T-cell (primary cell): ENCODE measurements at places on chromosomes 1 and 21.
A peak's percentile ranks its signal among the peaks of the same experiment; 100 is the strongest.

DNA sequence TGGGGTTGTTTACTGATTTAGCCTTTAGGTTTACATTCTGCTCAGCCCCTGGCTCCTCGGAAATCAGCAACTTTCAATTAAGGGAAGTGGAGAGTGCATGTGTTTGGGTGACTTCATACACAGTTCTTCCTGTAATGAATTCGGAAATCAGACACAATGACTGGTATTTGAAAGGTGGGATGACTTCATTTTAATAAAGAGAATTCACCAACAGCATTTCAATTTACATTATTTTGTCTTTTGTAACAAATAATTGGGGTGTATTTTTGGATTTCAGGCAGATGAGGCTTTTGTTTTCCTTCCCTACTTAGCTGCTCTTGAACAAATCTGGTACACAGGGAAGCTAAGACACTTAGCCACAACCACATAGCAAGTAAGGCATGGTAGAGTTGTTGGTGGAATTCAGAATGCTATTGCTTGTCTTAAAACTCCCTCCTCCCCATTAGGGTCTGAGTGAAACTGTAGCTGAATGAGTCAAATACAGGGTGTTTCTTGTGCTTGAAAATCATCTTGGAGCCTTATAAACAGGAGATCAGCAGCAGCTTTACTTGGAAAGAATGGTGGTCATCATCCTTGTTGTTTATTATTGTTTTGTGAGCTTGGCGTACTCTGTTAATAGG lies 917 bp downstream of the STX12 start:
- no peaks in the 10 kb centered on the region for H3K27me3 ChIP-seq
- H3K27ac ChIP-seq = peak overlapping the region; percentile 91
- H3K36me3 ChIP-seq = no peaks in the 10 kb centered on the region
- DNase-seq = no peak

GRCh38 chr1:36866169-36866814 lies 168.0 kb downstream of the GRIK3 start:
- H3K4me1 ChIP-seq = no peaks in the 10 kb centered on the region
- H3K27me3 ChIP-seq = peaks cover 21% of the 10 kb centered on the region
- H3K36me3 ChIP-seq = no peaks in the 10 kb centered on the region
- no peak for DNase-seq

- no peak for DNase-seq
- no peak overlapping the region for H3K27ac ChIP-seq
- no peaks in the 10 kb centered on the region for H3K4me1 ChIP-seq
Measured at GRCh38 chr1:217443845-217444244, 187.0 kb downstream of the GPATCH2 start.

- no peak overlapping the region for H3K4me3 ChIP-seq
- H3K4me1 ChIP-seq = no peaks in the 10 kb centered on the region
- no peak overlapping the region for H3K27ac ChIP-seq
- no peak for DNase-seq
Measured at GRCh38 chr1:158800526-158800925, 19.5 kb upstream of the OR6N2 start.

- no peak overlapping the region for H3K27ac ChIP-seq
- DNase-seq = no peak
- H3K27me3 ChIP-seq = no peaks in the 10 kb centered on the region
- no peaks in the 10 kb centered on the region for H3K4me1 ChIP-seq
Measured at GRCh38 chr1:104795931-104796330, 1046.2 kb downstream of the AMY1C start.
